ENCODE measurements at places on chromosomes 12 and 14.

- no peak for DNase-seq
Measured at GRCh38 chr12:13000616-13000924, 505 bp upstream of the HEBP1 start.

- no peak for DNase-seq
Measured at GRCh38 chr14:86799244-86799647, 1193.7 kb downstream of the GALC start.

- no peak for DNase-seq
Measured at GRCh38 chr12:76444408-76444984, 96.3 kb upstream of the BBS10 start.

DNA sequence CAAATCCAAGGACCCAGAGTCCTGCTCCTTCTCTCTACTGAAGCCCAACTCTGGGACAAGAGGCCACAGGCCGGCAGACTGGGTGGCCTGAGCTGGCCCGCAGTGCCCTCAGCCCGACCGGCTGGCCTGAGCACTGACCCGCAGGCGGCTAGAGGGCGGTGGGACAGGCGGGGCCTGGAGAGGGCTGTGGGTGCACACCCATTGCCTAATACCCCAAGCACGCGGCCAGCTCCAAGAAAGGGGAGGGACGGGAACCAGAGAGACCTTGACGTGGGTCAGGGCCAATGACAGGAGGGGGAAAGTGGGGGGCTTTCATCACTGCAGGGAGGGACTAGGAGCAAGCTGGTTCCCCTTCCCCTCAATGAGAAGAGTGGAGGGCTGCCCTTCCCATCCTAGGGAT, 2.0 kb upstream of the WNT10B start:
- DNase-seq = no peak

GRCh38 chr12:124660851-124661250, 93.4 kb upstream of the NCOR2 start:
- no peak for DNase-seq

DNA sequence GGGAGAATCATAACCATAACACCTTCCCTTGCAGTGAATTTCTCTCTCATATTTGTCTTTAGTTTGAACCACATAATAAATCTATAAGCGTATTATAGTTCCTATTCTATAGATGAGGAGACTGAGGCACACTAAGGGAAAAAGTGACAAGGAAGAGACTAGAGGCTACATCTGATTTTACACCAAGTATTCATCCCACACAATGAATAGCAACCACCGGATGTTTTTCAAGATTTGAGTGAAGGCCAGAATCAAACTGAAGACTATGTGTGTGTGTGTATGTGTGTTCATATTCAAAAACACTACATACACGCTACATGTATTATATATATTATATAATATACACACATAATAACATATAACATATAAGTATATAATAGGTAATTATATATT, 4.7 kb downstream of the ASB2 start:
- DNase-seq = no peak

DNA sequence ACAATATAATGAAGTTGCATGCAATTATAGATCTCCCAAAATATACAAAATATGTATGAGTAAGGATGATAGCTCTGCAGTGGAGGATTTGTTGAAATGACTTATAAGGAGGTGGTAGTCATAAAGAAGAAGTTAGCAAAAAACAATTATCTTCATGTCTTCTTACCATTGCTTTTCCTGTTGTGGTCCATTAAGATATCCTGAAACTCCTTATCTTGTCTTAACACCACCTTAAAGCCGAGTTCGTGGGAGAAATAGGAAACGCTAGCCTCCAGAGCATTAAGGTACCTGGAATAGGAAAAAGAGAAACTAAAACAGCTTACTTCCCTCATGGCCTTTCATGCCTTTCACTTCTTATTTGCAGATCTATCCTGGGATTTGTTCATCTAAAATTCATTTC, 15.2 kb downstream of the GUCY2C start:
- DNase-seq = no peak

DNA sequence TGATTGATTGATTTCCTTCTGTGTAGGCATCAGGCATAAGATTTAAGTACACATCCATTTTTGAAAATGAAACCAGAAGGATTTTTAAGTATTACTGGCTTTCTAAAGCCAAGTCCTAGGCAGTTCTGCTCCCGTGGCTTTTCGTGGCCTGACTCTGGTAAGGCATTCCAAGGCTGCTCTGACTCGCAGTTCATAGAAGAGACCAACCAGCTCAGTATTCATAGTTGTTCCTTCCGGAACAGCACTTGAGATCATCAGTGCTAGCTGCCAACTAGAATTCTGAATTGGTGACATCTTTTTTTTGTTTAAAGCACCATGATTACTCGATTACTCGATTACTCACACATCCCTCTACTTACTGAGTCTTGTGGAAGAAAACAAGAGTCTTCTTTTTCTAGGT, 25.9 kb downstream of the SUDS3 start:
- DNase-seq = no peak

- DNase-seq = no peak
Measured at GRCh38 chr12:54033106-54033979, 493 bp downstream of the HOXC5 start.

DNA sequence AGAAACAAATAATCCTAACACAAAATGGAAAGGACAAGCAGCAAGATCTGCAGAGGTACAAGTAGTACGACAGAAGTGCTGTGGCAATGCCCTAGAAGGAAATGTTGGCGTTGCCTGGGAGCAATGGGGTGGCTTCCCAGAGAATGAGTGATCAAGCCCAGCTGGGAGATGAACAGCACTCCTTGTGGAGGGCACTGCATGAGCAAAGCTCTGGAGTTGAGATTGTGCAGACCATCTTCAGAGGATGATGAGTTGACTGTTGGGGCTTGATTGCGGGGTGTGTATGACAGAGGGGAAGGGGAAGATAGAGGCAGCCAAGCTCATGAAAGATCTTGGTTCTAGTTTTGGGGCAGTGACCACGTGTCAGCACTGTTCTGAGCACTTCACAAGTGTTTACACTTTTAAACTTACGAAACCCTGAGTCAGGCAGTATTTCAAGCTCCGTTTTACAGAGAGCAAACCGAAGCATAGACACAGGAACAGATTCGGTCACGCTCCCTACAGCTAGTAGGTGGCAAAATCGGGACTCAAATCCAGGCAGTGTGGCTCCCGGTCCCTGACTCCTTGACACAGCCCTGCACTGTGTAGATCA, 127.2 kb upstream of the LHX5 start:
- DNase-seq = no peak

DNA sequence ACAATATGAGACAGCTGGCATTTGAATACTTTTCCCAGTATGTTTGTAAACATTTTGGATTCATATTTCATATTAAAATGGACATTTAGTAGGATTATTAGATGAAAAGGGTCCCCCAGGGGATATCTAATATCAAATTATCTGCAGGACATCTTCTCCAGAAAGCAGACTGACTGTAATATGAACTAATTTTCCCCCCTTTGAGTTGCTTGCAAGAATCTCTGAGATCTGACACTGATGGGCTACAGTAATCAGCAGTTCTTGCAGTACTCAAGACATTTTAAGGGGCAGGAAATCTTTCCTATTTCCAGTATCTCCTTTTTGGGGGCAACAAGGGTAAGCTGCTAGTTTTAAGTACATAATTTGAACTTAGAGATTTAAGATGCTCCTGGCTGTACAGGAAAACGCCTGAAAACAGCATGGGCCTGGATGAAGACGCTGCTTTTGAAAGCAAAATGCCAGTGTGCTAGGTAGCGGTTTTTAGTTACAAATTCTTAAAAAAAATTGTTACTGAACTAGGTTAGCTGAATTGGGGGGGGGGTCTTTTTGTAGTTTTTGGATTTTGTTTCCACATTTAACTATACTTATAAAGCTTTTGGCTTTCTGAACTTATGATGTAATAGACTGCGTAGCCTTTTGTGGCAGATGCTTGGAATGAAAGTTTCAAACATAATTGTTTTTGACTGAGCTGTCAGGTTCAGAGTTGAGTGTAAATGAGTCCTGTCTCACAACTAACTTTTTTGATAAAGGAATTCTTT, 2.2 kb downstream of the FRMD6 start:
- DNase-seq = no peak

DNA sequence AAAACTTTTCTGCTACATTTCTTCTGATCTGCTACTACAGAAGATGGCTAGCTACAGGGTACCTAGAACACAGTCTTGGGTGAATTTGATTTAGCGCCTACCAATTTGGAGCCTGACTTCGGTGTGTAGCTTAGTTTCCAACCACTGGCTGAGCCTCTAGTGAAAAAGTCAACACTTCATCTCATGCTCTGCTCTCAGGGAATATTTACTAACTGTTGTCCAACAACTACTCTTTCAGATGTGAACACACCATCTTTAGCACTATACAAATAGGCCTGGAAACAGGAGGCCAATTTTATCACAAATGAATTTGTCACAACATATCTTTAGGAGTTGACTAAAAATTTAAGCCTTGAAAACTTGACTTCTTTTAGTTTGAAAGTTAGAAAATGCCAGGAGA, 167.9 kb downstream of the NELL2 start:
- DNase-seq = no peak
